Activated T-cell treated with anti-CD3 and anti-CD28 coated beads for 4 hours (primary cell): ENCODE measurements at places on chromosomes 3 and 15.

GRCh38 chr3:52406231-52406661 lies 38.7 kb downstream of the SEMA3G start:
- DNase-seq = no peak

- no peak for DNase-seq
Observed at GRCh38 chr3:173306110-173306509, 91.4 kb upstream of the NLGN1 start.

- DNase-seq = no peak
Observed at GRCh38 chr3:136772709-136773108, 20.5 kb upstream of the STAG1 start.

DNA sequence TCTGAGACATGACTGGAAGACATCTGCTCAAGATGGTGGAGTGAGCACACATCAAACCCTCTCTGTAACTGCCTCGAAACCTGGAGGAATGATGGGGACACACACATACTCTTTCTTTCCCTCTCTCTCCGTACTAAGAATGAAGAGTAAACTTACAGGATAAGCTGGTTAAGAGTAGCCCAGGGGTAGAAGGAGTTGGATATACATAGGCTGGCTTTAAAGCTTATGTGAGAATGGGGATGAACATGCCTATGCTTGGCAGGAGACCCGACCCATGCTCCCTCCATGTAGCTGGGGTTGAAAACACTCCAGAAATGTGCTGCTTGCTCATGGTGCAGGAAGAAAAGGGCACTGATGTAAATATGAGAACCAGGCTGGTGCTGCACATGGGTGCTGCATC lies 68.9 kb downstream of the IL20RB start:
- no peak for DNase-seq

- DNase-seq = no peak
Observed at GRCh38 chr3:71901645-71902044, 116.7 kb upstream of the PROK2 start.

DNA sequence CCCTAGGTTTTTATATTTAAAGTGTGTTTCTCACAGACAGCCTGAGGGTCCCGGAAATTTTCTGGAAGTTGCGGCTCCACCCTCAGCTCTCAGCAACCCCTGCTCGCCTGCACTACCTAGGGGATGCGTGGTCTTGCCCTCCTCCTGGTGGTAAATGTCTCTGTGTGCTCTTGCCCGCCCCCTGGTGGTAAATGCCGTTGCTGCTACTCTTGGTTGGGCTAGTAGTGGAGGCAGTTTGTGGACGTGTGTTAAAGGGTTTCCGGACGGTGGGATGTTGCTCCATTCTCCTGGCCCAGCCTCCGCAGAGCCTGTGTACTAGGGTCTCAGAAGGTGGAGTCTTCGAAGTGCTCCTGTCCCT lies 27.4 kb downstream of the STOML1 start:
- peak; percentile 88 for DNase-seq
